Fibroblast of skin of right biceps (primary cell): ENCODE measurements at places on chromosomes 4 and X.

DNA sequence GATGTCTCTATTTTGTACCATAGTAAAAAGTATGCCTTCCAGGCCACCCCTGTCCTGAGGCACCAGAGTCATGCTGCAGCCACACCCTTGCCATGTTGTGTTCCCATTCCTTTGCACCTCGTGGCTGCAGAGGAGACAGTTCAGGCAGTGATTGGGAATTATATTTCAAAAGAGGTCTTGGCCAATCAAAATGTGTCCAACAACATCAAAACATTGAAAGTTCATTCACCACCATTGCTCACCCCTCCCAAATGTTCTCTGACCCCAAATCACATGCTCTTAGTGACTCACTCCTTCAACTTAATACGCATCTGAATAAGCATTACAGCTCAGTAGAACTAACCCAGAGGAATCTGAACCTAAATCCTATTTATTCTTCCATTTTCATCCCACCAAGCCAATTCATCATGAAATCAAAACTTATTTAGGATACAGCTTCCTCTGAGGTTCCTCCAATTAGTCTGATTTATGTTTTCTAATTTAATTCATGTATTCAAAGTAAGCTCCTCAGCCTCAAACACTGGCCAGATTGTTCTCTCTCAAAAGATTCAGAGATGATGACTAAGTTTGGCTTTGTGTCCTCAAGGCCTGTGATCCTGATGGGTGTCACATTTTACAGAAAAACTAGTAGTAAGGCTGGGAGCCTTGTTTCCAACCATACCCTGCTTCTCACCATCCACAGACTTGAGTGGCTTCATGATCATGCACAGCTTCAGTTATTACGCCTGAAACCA is 323.2 kb upstream of the INTU start:
- peak; percentile 10 for DNase-seq

GRCh38 chr4:151198748-151199147 is 78.2 kb upstream of the PRSS48 start:
- DNase-seq = no peak

GRCh38 chr4:40182954-40183353 is 13.9 kb upstream of the RHOH start:
- DNase-seq = no peak

- peak; percentile 6 for DNase-seq
Measured at GRCh38 chrX:9635803-9636202, 129.8 kb downstream of the GPR143 start.

DNA sequence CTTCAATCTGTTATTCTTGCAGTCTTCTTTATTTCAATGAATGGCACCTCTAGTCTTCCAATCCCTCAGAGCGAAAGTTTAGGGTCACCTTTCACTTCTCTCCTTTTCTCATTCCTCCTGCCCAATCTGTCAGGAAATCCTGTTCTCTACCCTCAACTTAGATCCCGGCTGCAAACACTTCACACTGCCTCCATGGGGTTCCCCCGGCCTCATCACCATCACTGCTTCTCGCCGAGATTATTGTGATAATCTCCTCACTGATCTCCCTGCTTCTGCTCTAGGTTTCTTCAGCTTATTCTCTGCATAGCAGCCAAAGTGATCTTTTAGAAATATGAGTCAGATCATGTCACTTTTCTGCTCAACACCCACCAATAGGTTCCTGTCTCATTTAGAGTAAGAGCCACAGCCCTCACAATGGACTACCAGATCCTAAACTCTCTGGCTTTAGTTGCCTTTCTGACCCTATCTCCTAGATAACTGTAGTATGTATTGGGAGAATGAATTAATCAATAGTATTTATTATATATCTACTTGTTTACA is 43.6 kb upstream of the TBC1D9 start:
- DNase-seq = no peak

DNA sequence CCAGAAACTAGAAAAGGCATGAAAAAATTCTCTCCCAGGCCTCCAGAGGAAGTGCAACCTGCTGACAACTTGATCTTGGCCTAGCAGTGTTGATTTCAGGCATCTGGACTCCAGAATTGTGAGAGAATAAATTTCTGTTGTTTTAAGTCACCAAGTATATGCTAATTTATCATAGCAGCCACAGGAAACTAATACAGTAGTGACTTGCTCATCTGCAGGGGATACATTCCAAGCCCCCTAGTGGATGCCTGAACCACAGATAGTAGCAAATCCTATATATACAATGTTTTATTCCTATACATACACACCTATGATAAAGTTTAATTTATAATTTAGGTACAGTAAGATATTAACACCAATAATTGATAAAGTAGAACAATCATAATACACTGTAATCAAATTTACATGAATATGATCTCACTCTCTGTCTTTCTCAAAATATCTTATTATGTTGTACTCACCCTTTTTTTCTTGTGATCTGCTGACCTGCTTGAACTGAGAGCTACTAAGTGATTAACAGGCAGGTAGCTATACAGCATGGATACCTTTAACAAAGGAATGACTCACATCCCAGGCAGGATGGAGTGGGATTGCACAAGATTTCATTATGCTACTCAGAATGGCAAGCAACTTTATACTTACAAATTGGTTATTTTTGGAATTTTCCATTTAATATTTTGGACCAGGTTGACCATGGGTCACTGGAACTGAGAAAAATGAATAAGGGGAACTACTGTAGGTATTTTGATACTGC is 501.1 kb downstream of the KCNIP4 start:
- no peak for DNase-seq

- no peak for DNase-seq
Measured at GRCh38 chr4:79065262-79065661, 126.0 kb upstream of the PAQR3 start.

DNA sequence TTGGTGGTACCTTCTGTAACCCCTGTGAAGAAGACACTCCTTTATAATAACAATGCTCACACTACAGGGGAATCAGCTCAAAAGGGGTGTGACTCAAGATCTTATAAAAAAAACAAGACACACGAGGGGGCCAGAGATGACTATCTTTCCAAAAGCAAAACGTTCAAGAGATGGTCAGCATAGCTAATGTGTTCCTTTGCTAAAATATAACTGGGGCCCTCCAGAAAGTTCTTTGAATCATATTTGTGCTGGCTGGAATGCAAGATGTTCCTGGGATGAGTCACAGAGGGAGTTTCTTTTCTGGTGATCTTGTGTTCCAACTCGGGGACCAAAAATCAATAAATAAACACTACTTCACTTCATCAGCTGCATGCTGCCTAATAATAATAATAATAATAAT is 46.5 kb downstream of the RAI2 start:
- DNase-seq = peak; percentile 36

DNA sequence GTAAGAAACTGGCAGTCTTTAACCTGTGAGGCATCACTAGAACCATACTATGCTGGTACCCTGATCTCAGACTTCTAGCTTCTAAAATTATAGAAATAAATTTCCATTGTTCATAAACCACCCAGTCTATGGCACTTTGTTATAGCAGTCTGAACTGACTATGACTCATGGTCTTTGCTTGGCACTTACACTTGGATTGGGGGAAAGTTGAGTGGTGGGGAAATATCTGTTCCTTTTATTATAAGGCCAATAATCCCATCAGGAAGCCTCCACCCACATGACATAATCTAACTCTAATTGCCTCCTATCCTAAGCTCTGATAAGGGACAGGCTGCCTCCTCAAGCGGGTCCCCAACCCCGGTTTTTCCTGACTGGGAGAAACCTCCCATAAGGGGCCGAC is 61.4 kb upstream of the PACRGL start:
- no peak for DNase-seq

DNA sequence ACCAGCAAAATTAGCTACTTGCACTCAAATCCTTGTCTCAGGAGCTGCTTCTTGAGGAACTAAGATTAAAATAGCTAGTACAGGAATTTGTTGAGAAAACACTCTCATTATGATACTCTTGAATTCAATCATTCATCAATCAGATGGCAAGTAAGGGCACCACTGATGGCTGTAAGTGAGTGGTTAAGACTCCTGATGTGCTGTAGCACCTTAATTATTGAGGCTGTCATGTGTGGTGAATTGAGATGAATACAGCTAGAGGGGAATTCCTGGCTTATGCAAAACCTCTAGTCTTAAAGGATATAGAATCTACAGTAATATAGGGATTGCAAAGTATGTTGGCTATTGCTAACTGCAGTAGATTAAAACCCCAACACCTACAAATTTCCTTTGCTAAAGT is 509.1 kb downstream of the IQCM start:
- DNase-seq = no peak

DNA sequence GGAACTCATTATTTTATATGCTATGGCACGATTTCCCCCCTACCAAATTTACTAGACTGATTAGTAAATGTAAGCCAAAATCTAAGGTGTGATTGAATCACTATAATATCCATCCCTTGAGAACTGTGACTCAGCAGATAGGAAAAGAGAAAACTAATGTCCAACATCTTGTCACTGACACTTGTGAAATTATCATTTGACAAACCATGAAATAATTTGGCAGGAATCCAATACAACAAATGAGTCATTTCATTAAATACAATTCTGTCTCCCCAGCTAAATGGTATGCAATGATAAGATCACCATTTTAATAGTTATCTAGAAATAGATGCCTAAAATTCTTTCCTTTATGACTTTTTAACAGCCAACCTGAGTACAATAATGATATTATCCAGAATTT is 462.3 kb downstream of the DMD start:
- DNase-seq = no peak

GRCh38 chr4:41189666-41190065 is 24.7 kb downstream of the APBB2 start:
- DNase-seq = no peak

- no peak for DNase-seq
Measured at GRCh38 chrX:143683486-143683885, 37.1 kb downstream of the SPANXN2 start.

DNA sequence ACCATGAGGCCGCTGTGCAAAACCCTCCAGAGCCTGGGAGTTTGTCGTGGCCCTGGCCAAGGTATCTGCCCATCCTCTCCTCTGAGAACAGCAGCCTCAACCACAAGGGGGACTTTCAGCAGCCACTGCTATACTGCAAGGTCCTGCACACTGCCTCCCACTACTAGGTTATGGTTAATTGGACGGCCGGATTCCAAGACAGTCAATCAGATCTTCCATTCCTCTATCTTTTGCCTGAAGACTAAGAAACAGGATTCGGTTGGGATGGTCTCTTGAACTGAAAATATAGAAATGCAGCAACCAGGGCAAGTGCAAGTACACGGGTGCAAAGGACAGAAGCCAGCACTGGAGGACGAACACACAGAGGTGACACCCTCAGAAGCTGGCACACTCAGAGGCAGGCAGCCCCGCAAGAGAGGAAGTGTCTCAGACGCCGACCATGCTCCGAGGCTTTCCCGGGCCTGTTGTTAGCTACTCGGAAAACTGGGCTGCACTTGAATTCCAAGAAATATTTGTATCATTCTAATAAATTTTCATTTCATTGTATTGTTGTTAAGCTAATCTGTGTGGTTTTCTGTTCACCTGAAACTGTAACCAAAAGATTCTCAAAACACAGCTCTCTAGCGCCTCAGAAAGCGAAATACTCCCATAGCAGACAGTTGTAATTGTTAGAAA is 63.3 kb downstream of the AFAP1 start:
- DNase-seq = peak; percentile 76

DNA sequence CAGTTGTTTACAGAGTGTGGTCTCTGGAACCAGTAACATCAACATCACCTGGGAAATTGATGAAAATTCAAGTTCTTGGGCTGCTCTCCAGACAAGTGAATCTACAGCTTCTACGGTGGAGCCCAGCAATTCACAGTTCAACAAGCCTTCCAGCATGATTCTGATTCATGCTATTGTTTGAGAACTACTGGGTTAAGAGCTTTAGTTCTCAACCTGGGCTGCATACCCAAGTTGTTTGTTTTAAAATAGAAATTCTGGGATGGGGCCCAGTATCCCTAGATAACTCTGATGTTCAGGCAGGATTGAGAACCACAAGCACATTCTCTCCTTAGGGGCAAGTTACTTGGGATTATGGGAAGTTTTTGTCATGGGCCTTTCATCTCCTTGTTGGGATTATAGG is 37.9 kb upstream of the PGK1 start:
- peak; percentile 9 for DNase-seq

GRCh38 chr4:149910177-149910576 is 94.5 kb upstream of the IQCM start:
- DNase-seq = peak; percentile 20

- DNase-seq = no peak
Measured at GRCh38 chr4:72702948-72703347, 133.9 kb upstream of the ADAMTS3 start.

- DNase-seq = no peak
Measured at GRCh38 chr4:174404677-174405076, 117.6 kb downstream of the HPGD start.

- DNase-seq = peak; percentile 71
Measured at GRCh38 chrX:17547658-17548057, 172.7 kb downstream of the NHS start.

GRCh38 chr4:89660444-89661172 is 176.4 kb downstream of the SNCA start:
- no peak for DNase-seq

DNA sequence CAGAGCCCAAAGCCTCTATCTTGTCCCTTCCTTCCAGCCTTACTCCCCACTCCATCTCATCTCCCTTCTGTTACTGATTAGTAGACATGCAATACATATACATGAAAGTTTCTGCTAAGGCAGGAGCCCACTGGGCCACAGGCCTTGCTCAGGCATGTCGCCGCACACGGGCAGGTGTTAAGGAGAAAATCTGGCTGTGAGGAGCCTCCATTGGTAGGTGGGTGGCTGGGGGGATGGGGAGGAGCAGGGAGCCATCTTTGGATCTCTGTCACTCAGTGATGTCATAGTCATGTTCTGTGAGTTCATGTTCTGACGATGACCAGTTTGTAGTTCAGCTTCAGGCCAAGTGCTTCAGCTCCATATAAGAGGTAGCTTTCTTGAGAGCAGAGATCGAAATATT is 2.9 kb upstream of the HMGB3 start:
- no peak for DNase-seq

- no peak for DNase-seq
Measured at GRCh38 chr4:145860446-145860845, 78.2 kb downstream of the ZNF827 start.

DNA sequence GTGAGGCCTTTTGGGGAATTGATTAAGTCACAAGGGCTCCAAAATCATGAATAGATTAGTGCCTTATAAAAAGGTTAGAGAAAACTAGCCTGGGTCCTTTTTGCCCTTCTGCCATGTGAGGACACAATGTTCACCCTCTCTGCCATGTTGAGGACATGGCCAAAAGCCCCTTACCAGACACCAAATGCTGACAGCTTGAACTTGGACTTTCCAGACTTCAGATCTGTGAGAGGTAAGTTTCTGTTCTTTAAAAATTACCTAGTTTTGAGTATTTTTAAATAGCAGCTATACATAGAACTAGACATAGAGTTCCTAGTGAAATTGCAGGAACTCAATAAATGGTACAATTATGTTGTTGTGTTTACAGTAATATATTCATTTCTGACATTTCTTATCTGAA is 1214.4 kb downstream of the ADGRL3 start:
- no peak for DNase-seq

DNA sequence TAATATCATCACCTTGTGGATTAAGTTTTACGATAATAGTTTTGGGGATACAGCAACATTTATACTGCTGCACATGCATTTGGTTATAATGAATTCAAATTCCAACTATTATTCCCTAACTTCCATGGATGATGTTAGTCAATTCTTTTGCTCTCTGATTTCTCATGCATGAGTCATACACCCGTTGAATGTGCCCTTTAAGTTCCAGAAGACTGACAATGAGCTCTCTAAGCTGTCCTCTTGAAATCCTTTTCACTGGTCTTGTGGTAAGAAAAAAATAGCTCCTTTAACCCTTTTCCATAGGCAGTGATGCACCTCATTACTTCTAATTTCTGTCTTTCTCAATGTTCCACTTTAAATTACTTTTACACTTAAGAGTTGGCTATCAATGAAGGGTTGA is 1095.2 kb upstream of the POU3F4 start:
- DNase-seq = no peak

GRCh38 chr4:74311696-74312313 is 3.5 kb downstream of the EPGN start:
- DNase-seq = peak; percentile 58
